ENCODE measurements at places on chromosomes 2 and 18. TPM values are rescaled to one million over a fixed set of nuclear protein-coding genes. Genes with fewer than 3 reads are reported as not detected.

Gene CD8B2
- total RNA-seq: 0.10 TPM

Gene ALLC
- not detected for total RNA-seq

Gene DSG2
- 23.3 TPM for total RNA-seq

Gene REG1B
- not detected for total RNA-seq

Gene CRYGC
- not detected for total RNA-seq

Gene SPATA3
- total RNA-seq: not detected

Gene SLC11A1
- 7.9 TPM for total RNA-seq

Gene KIF1A
- total RNA-seq: 0.89 TPM

DNA sequence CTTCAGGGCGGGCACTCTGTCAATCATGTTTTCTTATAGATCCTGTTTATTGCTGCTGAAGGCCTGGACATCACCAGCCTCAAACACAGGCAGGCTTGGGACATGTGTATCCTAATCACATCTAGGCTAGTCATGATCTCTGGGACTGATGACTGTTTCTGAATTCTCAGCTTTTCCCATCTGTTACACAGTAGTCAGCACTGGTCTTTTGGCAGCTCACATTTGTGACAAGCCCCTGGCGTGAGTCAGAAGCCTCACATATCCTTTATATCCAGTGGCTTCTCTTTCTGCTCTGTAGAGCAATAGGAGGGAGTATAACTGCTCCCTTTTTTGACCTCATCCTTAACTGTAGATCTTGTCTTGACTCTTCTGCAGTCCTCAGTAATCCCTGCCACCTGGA is 4.5 kb downstream of the SEMA4F start:
- no peak for DNase-seq

DNA sequence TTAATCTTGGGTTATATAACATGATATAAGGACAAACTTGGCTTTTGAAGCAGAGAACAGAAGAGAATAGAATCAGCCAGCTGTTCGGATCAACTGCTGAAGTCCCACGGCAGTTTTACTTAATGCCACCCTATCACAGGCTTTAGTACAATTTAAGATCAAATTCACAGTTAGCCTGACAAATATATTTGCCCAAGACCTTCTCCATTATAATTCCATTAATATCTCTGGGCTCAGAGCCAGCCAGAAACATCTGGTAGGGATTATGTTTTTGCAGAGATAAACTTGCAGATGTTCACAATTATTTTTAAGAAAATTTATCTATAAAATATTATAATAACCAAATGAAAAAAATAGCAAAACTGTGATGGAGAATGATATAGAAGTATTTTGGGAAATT is 381.4 kb downstream of the RAD51AP2 start:
- DNase-seq: no peak

- DNase-seq: no peak
Measured at GRCh38 chr2:100513650-100514049, 43.4 kb downstream of the NMS start.

DNA sequence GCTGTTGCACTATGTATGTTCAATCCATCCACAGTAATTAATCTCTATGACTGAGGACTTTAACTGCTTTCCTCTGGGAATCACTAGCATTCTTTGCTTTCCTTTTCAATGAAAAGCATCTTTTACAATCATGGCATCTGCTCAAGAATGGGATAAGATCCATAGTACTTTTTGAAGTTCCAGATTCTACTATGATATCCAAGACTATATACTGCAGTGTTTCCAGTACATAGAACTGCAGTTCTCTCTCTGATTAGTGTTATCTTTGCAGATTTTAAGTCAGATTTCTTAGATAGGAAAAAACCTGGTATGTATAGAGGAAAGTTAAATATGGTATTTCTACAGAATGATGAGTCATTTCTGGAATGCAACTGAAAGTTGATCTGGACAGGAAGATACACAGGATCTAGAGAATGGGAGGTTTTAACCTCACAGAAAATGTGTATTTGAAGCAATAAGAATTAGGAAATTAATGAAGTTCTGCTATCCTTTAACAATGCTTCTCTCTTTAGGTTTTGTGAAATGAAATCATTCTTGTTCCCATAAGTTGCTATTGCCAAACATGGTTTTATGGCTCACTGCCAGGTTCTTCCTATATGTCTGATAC is 670.7 kb downstream of the ERBB4 start:
- no peak for DNase-seq

DNA sequence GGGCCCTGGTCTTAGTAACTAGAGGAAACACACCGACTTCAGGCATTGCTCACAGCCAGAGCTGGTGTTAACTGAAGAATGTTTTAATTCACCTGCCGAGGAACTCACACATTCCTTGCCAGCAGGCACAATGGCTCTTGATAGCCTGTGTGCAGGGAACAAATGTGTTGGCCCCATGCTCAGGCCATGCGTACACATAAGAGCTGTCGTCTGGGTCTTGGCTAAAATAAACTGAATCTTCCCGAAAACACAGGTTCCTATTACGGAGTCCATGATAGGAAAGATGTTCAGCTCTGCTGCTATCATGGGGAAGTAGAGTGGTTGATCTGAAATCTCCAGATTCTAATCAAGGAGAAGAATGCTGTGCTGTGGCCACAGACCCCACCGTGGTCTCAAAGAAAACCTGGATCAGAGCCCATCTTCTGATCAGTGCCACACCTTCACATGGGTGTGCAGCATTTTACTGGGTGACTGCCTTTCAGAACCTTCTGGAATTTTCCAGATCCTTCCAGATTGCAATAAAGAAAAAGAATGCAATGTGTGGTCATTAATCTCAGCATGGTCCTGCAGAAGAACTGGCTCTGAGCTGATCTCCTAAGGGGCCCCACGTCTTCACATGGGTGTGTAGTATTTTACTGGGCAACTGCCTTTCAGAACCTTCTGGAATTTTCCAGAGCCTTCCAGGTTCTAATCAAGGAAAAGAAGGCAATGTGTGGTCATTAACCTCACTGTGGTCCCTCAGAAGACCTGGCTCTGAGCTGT is 17.2 kb downstream of the MBP start:
- DNase-seq: no peak

- DNase-seq: no peak
Measured at GRCh38 chr18:57931038-57931437, 113.0 kb upstream of the NEDD4L start.

- DNase-seq: no peak
Measured at GRCh38 chr2:202669841-202670240, 35.1 kb downstream of the FAM117B start.

DNA sequence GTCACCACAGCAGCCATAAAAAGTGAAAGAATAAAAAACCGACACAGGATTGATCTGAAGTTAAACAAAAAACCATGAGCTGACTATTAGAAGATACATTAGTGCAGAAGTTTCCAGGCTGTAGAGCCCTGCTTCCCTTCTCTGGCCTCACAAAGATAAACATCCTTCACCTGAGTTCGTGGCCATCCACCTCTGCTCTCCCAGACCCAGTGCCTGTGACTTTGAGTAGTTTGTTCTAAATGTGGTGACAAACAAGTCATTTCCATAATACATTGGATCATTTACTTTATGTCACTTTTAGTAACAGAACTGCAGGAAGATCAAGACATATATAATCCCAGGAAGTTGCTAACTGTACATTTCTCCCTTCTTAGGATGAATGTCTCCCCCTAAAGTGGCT is 241.9 kb upstream of the MAP2 start:
- no peak for DNase-seq

DNA sequence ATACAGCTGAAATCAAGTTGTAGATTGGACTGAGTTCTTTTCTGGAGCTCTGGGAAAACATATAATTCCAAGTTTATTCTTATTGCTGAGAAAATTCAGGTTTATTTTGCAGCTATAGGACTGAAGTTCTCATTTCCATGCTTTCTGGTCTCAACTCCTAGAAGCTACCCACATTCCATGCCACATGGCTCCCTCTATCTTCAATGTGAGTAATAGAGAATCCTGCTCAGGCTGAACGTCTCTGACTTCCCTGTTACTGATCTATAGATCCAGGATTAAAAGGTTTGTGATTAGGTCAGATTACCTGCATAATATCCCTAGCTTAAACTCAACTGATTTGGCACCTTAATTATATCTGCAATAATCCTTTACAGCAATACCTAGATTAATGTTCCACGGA is 453.8 kb upstream of the MC4R start:
- no peak for DNase-seq

- DNase-seq: no peak
Measured at GRCh38 chr2:198054299-198054698, 249.9 kb downstream of the PLCL1 start.

- peak; percentile 13 for DNase-seq
Measured at GRCh38 chr2:83596592-83597282, 862.3 kb downstream of the SUCLG1 start.

- no peak for DNase-seq
Measured at GRCh38 chr2:74862020-74862964, 28.4 kb downstream of the HK2 start.

DNA sequence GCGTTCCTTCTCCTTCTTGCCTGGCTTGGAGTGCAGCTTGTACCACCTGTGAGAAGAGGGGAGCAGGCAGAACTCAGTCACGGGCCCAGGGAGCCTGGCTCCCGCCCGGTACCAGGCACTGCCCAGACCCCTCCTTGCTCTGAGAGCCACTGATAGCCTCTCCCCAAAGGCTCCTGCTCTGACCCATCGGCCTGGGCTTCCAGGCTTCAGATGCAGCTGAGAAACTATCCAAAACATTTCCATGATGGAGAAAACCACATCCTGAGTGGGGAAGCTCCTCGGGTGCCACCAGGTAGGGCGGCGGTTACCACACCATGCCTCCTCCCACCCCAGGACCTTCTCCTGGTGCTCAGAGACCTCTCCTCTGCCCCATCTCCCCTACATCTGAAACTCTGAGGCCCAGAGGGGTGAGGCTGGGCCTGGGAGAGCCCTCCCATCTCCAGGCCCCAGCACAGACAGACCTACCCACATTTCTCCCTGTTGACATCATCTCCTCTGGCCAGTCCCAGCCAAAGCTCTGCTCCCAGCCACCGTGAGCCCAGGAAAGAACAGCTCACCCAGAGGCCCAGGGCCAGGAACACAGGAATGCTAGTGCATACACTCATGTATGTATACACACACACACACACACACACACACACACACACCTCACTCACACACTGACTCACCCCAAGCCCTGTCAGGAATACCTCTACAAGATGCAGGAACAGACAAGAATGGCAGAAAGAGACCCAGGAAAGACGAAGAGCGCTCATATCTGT is 17.9 kb upstream of the SFXN5 start:
- DNase-seq: peak; percentile 59

DNA sequence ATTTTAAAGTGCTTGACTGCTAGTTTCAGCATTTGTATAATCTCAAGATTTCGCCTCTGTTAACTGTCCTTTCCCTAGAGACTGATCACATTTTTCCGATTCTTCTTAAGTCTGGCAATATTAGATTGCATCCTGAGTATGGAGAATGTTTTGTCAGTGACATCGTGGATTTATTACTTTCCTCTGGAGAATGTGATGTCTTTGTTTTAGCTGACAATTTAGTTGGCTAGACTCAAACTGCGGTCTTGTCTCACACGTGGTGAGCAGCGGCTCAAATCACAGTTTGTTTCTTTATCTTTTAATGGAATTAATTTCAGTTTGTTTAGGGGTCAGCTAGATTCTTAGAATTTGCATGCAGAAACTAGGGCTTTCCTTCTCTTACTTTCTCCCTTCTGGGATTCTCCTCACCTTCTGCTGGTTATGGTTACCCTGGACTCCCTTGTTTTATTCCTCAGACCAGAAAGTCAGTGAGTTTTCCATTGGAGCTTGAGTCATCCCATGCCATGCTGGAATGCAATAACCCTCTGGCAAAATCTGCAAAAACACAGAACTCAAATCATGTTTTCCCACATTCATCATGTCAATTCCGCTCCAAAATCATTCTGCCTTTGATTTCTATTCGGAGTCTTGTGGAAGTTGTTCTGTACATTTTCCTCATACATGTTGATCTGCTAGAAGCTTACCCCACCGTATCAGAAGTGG is 327.2 kb upstream of the TRIB2 start:
- DNase-seq: peak; percentile 27

DNA sequence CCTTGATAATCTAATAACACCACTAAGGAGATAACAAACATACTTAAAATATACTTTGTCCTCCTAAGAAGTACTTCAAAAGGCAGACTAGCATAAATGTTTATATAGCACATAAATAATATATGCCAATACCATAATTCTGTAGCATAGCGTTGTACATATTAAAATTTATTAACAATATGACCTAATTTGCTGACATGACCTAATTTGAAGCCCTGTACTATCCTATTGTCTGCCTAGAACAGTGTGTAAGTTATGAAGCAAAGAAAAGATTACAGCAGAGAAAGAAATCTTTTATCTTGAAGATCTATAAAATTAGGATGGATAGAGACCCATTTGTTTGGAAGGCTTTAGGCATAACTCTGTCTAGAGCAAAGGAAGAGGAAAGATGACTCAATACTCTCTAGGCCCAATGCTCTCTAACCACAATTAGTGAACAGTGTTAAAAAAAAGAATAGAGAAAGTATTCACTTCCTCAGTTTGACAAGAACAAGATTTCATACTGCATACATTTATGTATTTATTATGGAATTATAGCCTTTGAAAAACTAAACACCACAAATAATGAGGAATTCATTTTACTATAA is 231.3 kb downstream of the ZRANB3 start:
- DNase-seq: no peak

DNA sequence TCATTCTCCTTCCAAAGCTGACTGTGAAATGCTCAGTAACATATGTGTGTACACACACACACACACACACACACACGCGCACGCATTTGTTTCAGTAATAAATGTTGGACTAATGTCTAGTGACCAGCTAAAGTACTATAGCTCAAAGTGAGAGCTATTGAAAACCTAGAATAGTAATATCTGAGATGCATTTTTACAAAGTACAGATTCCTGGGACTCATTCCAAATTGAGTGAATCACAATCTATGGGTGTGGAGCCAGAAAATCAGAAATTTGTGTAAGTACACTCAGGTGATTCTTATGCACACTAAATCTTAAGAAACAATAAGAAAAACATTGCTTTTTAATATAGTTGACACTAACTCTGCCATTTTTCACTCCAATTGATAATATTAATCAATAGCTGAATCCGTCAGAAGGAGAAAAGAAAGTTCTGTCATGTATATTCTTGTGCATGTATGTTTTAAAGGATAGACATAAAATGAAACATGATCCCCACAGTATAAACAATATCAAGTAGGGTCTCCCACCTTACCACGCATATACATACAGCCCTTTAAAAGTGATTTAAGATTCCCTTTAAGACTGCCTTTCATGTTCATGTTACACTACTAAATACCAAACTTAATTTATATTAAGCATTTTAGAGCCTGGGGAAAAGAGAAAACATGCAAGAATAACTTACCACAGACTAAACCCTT is 123.5 kb downstream of the ATAD2B start:
- no peak for DNase-seq

- no peak for DNase-seq
Measured at GRCh38 chr18:70554854-70555445, 266.1 kb downstream of the SOCS6 start.

GRCh38 chr2:201260302-201260800 is at the start of gene CASP8:
TSS of gene CASP8 (plus strand) at chr2:201260536. CDS start at chr2:201266487, 5,951 bp downstream.
- no peak for DNase-seq
